ENCODE measurements at places on chromosomes 2 and 18.

- no peak for DNase-seq
Observed at GRCh38 chr2:105375001-105375561, 23.8 kb downstream of the FHL2 start.

- DNase-seq, result no peak
Observed at GRCh38 chr2:40242315-40242714, 209.6 kb downstream of the SLC8A1 start.

- no peak for DNase-seq
Observed at GRCh38 chr18:75200605-75201280, 8.2 kb downstream of the PTGR3 start.

GRCh38 chr2:237418300-237418699 lies 4.3 kb upstream of the COL6A3 start:
- no peak for DNase-seq

GRCh38 chr18:76343938-76344569 lies 151.0 kb downstream of the ZNF516 start:
- no peak for DNase-seq

DNA sequence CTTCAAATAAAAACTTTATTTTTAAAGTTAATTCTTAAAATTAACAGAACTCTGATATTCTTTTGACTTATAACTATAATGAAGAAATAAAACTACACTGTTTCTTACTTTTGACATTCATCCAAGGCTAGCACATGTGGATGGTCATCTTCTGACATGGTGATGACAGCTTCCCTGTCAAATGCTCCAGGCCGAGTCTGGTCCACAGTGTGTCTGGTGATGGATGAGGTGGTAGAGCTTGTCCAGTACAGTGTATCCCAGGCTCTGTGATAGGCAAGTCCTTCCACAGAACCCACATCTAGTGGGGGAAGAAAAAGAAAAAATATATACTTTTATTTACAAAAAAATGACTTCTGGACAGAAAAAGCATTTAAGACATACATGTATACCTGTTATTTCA lies 1529.5 kb downstream of the LRP1B start:
- no peak for DNase-seq

- DNase-seq, result peak; percentile 38
Observed at GRCh38 chr2:73952499-73953446, 26.1 kb downstream of the DGUOK start.

DNA sequence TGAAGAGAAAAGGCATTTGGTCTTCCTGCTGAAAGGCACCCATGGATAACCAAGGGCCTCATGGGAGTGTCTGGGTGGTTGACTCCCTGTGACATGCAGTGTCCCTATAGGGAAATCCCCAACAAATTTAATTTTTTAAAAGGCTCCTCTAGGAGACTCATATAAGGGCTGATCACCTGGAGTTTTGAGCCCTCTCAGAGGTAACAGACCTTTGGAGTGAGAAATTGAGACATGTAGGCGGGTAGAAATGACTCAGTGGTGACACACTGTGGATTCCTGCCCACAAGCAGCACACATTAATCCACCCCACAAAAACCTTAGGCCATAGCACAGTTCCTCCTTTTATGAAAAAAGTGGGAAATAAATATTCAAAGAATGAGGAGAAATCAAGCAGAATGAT lies 557.0 kb upstream of the CNTNAP5 start:
- no peak for DNase-seq

DNA sequence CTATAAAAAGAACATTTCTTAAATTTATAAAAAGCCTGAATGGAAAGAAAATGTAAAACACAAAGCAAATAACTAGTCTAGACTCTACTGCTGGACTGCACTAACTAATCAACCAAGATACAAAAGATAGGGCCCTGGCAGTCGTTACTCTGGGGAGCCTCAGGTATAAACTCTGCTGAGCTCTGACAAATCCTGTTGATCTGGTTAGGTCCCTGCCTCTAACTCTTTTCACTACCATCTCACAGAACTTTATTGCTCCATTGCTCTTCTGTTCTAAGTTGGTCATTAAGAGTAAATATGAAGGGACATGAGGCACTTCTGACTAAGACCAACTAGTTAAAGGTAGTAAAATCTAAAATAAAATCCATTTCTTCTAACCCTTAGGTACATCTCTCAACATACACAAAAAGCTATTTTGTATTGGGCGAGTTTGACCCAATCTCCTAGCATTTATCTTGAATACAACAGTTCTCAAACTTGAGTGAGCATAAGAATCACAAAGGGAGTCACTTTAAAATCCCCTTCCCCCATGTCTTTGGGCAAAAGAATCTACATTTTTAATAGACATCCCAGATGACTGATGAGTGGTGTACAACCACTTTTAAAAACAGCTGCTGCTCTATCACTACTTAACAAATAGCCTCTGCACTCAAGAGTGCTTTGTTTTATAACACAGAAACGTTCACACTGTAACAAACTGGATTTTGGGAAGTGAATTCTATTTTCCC lies 2.5 kb downstream of the CHN1 start:
- no peak for DNase-seq

DNA sequence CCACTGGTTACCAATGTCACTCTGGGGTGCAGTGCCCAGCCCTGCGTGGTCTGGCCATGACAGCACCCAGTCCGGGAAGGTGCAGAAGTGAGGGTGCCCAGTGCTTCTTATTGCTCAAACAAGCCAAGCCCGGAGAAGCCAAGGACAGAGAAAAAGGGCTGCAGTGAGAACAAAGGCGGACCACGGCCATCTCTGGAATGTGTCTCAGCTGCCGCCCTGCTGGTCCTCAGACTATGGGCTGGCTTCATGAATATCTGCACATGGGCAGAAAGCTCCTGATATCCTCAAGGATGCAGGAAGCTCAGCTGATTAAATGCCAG lies 28.7 kb downstream of the COPS9 start:
- no peak for DNase-seq

DNA sequence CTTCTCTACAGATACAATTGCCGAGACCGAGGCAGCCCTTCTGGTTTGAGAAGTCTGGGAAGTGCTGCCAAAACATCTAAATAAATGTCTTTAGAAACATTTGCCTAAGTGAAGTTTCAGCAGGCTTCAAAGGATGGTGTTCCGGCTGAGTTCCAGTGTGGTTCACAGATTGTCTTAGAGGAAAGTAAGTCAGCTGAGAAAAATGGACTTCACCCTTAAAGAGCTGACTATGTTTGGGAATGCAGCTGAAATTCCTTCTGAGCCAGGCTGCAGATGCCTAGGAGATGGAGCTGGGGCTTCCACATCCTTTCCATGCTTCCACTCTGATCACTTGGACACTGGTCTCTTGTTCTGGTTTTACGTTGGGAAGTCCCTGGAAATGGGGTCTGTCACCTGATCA lies 83.6 kb downstream of the FHOD3 start:
- no peak for DNase-seq
